Vagina (tissue), 2 donors: ENCODE measurements at places on chromosomes 3 and 15. TPM values are rescaled to one million over a fixed set of nuclear protein-coding genes. Genes with fewer than 3 reads are reported as not detected.

DNA sequence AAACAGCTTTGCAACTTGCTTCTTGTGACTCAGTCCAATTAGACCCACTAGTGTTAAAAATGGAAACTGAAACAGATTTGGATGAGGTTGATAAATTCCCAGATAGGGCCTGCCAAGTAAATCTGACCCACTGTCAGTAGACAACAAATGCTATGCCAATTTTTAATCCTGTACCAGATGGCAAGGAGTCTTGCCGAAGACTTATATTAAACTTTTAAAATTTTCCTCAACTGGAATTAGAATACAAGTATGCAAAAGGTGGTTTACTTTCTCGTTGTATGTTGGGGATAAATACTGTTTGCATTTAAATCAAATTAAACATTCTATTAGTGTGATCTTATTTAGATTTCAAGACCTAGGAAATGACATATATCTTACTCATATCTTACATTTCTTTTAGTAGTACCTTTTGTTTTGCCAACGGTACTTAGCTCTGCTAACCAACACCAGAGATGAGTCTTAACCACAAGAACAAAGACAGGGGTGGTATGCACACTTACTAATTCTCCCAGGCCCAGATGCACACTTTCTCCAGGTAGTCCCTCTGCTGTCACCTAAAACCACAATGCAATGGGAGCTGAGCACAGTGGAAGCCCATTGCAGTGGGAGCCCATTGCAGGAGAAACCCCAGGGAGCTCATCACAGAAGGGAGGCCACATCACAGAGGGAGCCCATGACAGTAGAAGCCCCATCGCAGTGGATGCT lies 77.8 kb downstream of the WWTR1 start:
- peaks cover 94% of the 10 kb centered on the region for H3K4me1 ChIP-seq
- DNase-seq = no peak
- H3K36me3 ChIP-seq = no peaks in the 10 kb centered on the region
- H3K27me3 ChIP-seq = no peaks in the 10 kb centered on the region
- H3K4me3 ChIP-seq = no peak overlapping the region

- no peaks in the 10 kb centered on the region for H3K4me1 ChIP-seq
- H3K4me3 ChIP-seq = no peak overlapping the region
- DNase-seq = no peak
- no peaks in the 10 kb centered on the region for H3K36me3 ChIP-seq
- H3K27me3 ChIP-seq = no peaks in the 10 kb centered on the region
These were observed 92.2 kb downstream of the SV2B start for GRCh38 chr15:91192285-91192684.

- no peak overlapping the region for H3K4me3 ChIP-seq
- peaks cover 22% of the 10 kb centered on the region for H3K4me1 ChIP-seq
- H3K27me3 ChIP-seq = no peaks in the 10 kb centered on the region
- H3K36me3 ChIP-seq = no peaks in the 10 kb centered on the region
- no peak for DNase-seq
- H3K27ac ChIP-seq = no peak overlapping the region
These were observed 171.1 kb upstream of the CCDC54 start for GRCh38 chr3:107206141-107206540.

DNA sequence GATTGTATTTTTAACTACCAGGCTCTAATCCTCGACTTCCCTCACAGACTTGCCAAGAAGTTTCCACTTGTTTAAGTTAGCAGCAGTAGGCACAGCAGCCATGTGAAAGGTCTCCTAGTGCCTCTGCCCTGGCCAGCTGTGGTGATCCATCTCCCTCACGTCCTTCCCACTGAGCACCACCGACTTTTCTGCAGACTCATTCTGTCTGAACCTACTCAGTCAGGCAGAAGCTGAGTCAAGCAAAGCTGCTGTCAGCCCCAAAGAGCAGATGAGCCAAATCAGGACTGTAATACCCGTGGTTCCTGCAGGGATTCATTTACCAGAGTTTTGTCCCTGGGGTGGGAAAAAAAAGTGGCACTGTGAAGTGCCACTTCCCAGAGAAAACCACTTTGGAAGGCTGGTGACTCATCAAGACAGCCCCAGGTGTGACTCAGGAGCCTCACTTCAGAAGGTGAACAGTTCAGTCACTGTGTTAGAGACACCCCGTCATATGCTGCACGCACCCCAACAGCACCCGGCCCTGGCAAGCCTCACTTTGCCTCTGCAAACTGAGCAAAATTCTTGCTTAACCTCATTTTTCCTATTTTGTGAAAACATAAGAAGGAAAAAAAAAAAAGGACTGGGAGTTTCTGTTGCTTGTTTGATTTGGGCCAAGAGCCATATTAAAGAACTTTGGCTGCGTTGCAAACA lies 76.0 kb downstream of the WWTR1 start:
- H3K27me3 ChIP-seq = no peaks in the 10 kb centered on the region
- no peak overlapping the region for H3K4me3 ChIP-seq
- H3K4me1 ChIP-seq = peaks cover 83% of the 10 kb centered on the region
- no peaks in the 10 kb centered on the region for H3K36me3 ChIP-seq
- peak overlapping the region; percentile 43 for H3K27ac ChIP-seq
- DNase-seq = no peak

- no peak overlapping the region for H3K27ac ChIP-seq
- H3K27me3 ChIP-seq = no peaks in the 10 kb centered on the region
- H3K4me3 ChIP-seq = no peak overlapping the region
- no peak for DNase-seq
- H3K4me1 ChIP-seq = no peaks in the 10 kb centered on the region
- H3K36me3 ChIP-seq = no peaks in the 10 kb centered on the region
These were observed 486.2 kb downstream of the IGSF11 start for GRCh38 chr3:118548434-118548833.

SLCO3A1 gene
- total RNA-seq = 65.8 TPM

WDR72 gene
- total RNA-seq = not detected

DNA sequence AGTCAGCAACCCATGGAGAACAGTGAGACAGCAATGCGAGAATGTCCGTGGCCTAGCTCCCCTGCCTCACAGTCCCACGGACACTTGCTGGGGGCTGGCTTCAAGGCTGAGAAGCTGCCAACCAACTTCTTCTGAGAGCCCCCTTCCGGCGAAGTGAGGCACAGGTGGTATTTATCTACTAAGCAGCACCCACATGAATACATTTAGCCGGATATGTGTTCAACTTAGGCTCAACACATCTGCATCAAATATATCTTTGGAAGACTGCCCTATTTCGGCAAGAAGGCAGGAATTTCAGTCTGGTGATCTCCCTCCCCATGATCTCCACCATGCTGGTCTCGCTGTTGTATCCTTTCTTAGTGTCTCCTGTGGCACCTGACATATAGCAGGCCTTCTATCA lies 340.9 kb upstream of the NR2E3 start:
- H3K27ac ChIP-seq = no peak overlapping the region
- no peak for DNase-seq
- H3K27me3 ChIP-seq = no peaks in the 10 kb centered on the region
- no peak overlapping the region for H3K4me3 ChIP-seq
- no peaks in the 10 kb centered on the region for H3K36me3 ChIP-seq

RARRES1 gene
- total RNA-seq = 742 TPM

- DNase-seq = no peak
- H3K4me3 ChIP-seq = no peak overlapping the region
- H3K36me3 ChIP-seq = peaks cover 45% of the 10 kb centered on the region
- H3K4me1 ChIP-seq = peaks cover 23% of the 10 kb centered on the region
- H3K27me3 ChIP-seq = no peaks in the 10 kb centered on the region
- peak overlapping the region; percentile 14 for H3K27ac ChIP-seq
These were observed 74.6 kb upstream of the ACAD9 start for GRCh38 chr3:128804811-128805155.

UBE2Q2 gene
- 21.6 TPM for total RNA-seq

DAZL gene
- total RNA-seq = not detected

DNA sequence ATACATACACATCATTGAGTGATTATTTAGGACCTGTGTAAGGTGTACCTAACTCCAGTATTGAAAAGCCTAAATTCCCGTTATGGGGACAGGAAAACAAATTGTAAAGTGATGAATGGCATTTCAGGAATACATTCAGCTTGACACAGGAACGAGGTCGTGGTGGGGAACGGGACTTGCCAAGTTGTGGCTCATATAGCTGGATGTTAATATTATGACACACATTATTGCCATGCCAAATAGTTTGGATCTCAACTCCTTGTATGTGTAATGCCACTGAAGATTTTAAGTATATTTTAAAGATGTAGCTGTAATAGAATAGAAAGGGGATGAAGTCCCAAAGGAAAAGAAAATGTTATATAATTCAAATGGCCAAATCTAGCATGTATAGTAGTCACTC lies 227.2 kb upstream of the GOLIM4 start:
- H3K4me3 ChIP-seq = no peak overlapping the region
- no peaks in the 10 kb centered on the region for H3K36me3 ChIP-seq
- no peak for DNase-seq
- no peaks in the 10 kb centered on the region for H3K27me3 ChIP-seq
- H3K4me1 ChIP-seq = no peaks in the 10 kb centered on the region

GRCh38 chr15:38750786-38751185 lies 186.2 kb upstream of the RASGRP1 start:
- no peaks in the 10 kb centered on the region for H3K27me3 ChIP-seq
- H3K36me3 ChIP-seq = no peaks in the 10 kb centered on the region
- H3K4me3 ChIP-seq = no peak overlapping the region
- no peak for DNase-seq
- H3K4me1 ChIP-seq = no peaks in the 10 kb centered on the region
- no peak overlapping the region for H3K27ac ChIP-seq

GRCh38 chr3:122322095-122323075 lies 2.7 kb upstream of the CSTA start:
- H3K4me1 ChIP-seq = no peaks in the 10 kb centered on the region
- no peak overlapping the region for H3K4me3 ChIP-seq
- no peaks in the 10 kb centered on the region for H3K36me3 ChIP-seq
- DNase-seq = no peak
- H3K27ac ChIP-seq = no peak overlapping the region

ARHGEF3 gene
- total RNA-seq = 17.4 TPM

LXN gene
- total RNA-seq = 22.6 TPM

DNA sequence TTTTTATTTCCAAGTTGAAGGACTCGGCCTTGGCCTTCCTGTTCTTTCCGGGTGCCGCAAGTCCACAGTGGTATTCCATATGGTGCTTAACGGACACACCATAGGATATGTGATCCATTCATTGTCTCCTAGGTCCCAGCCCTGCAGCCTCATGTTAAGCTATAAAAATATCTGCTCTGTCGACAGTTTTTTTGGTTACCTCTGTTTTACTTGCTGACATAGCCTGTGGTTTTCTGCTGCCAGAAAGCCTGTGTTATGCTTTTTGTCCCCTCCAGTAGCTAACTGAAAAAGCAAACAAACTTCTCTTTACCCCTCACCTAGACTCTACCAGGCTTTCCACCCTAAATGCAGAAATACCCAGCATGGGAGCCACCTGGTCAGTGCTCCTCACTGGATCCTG lies 5.3 kb downstream of the INAFM2 start:
- H3K27me3 ChIP-seq = no peaks in the 10 kb centered on the region
- no peak overlapping the region for H3K27ac ChIP-seq
- H3K36me3 ChIP-seq = no peaks in the 10 kb centered on the region
- H3K4me1 ChIP-seq = peaks cover 34% of the 10 kb centered on the region

MYLK gene
- total RNA-seq = 352 TPM

DNA sequence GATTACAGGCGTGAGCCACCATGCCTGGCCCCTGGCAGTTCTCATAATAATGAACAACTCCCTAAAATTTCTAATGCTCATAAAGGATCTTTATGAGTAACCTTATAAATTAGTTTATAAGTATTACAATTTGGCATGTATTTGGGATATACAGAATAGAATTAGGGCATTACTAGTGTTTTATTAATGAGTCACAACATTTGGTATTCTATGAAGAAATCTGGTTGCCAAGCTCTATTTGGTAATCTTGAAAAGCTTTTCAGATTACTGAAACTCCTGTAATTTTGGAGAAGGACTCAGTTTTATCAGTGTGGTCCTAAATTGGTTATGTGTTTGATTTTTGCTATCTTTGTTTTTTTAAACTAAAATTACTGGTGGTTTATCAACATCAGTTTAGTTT lies 45.8 kb downstream of the TM6SF1 start:
- H3K27me3 ChIP-seq = no peaks in the 10 kb centered on the region
- H3K36me3 ChIP-seq = peaks cover 32% of the 10 kb centered on the region
- no peaks in the 10 kb centered on the region for H3K4me1 ChIP-seq
- H3K4me3 ChIP-seq = no peak overlapping the region
- DNase-seq = no peak

DNA sequence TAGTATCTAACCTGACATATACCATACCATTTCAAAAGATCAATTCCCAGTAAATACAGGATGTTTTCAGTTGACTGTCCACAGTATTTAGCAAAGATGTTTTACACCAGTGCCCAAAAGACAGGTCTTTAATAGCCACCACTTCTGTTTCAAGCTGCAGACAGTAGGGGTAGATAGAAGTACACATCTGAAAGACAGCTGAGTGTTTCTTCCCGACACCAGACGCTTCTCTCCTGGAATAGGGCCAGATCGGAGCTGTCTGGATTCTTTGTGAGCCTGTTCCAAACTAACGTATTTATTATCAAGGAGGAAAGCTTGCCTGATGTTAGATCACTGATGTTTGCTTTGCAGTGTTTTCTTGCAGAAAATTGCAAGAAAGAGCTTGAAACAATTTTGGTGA lies 136.1 kb upstream of the RBMS3 start:
- no peaks in the 10 kb centered on the region for H3K36me3 ChIP-seq
- H3K4me3 ChIP-seq = no peak overlapping the region
- no peaks in the 10 kb centered on the region for H3K27me3 ChIP-seq
- H3K4me1 ChIP-seq = peaks cover 15% of the 10 kb centered on the region
- no peak overlapping the region for H3K27ac ChIP-seq

TSPAN3 gene
- 80.3 TPM for total RNA-seq

GRCh38 chr15:87209891-87210689 lies 1046.4 kb downstream of the NTRK3 start:
- no peak for DNase-seq
- H3K27me3 ChIP-seq = no peaks in the 10 kb centered on the region
- no peak overlapping the region for H3K27ac ChIP-seq
- H3K4me3 ChIP-seq = no peak overlapping the region
- H3K4me1 ChIP-seq = no peaks in the 10 kb centered on the region

- H3K4me1 ChIP-seq = peaks cover 7% of the 10 kb centered on the region
- no peaks in the 10 kb centered on the region for H3K27me3 ChIP-seq
- H3K4me3 ChIP-seq = no peak overlapping the region
These were observed 104.2 kb downstream of the CBLB start for GRCh38 chr3:105764378-105765307.

DNA sequence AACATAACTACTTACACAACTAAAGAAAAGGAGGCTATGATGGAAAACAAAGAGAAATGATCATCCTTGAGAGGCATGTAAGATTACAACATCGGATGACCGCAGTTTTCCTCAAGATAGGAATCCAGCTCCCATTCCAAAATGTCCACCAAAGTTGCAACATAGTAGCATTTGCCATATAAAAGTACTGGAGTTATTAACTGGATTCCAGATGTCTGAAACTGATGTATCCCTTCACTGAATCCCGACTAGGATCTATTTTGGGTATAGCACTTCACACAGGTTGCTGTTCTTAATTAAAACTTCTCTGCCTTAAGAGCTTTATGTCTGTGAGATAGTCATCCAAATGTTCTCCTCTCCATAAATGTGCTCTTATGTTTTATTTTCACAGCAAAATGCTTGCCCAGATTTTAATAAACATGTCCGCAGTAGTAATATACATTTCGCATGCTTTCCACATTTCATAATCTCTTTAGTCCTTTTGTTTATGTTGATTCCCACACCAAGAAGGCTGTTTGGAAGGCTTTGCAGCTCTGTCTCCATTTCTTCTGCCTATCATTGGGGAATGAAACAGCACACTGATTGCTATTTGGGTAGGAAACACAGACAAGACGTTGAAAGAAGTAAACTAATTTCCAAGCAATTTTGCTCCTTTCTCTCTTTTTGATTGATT lies 716.5 kb upstream of the CFAP20DC start:
- H3K4me1 ChIP-seq = no peaks in the 10 kb centered on the region
- DNase-seq = no peak
- H3K36me3 ChIP-seq = no peaks in the 10 kb centered on the region
- H3K4me3 ChIP-seq = no peak overlapping the region
- no peaks in the 10 kb centered on the region for H3K27me3 ChIP-seq

GRCh38 chr15:71052356-71052755 lies 62.9 kb upstream of the THSD4 start:
- no peak overlapping the region for H3K4me3 ChIP-seq
- H3K36me3 ChIP-seq = no peaks in the 10 kb centered on the region
- H3K27me3 ChIP-seq = no peaks in the 10 kb centered on the region
- peaks cover 19% of the 10 kb centered on the region for H3K4me1 ChIP-seq
- no peak for DNase-seq
